ENCODE measurements at places on chromosomes 4 and X.

DNA sequence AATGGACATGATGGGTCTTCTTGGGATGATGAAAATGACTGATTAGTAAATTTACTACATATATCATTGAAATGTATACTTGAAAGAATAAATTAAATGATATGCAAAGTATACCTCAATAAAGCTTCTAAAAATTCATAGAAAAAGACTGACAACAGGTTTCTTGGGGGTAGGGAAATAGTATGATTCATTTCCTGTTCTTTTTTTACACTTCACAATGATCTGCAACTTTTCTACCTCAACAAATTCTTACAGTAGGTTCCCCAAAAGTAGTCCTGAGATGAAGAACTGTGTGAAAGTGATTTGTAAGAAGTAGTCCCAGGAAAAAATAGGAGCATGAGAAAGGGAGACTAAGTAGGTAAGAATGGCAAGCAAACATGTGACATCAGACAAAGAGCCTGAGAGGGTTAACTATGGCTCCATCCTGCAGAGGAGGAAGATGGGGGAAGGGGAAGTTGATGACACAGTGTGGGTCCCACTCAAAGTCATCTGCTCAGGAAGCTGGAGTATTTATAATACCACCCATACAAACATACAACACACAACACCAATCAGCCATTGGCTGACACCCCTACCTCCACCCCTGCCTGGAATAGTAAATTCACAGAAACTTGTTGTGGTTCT is 73.9 kb downstream of the ARHGAP6 start:
- DNase-seq = no peak

- no peak for DNase-seq
These were observed 117.2 kb downstream of the SLIT2 start for GRCh38 chr4:20368926-20369325.

DNA sequence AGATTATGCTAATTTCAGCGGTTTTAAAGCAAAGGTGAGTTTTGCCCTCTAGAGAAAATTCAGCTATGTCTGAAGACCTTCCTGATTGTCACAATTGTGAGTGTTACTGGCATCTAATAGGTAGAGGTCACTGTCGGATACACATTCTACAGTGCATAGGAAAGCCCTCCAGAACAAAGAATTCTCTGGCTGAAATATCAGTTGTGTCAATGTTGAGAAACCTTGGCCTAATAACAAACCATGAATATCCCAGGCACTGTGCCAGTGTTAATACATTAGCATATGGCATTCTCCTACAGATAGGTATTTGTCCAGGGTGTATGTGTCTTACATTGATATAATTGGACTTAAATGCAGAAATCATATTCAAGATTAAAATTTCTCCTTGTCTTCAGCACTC is 294.3 kb downstream of the FSTL5 start:
- DNase-seq = no peak

GRCh38 chrX:36198575-36198974 is 279.0 kb downstream of the CFAP47 start:
- no peak for DNase-seq

DNA sequence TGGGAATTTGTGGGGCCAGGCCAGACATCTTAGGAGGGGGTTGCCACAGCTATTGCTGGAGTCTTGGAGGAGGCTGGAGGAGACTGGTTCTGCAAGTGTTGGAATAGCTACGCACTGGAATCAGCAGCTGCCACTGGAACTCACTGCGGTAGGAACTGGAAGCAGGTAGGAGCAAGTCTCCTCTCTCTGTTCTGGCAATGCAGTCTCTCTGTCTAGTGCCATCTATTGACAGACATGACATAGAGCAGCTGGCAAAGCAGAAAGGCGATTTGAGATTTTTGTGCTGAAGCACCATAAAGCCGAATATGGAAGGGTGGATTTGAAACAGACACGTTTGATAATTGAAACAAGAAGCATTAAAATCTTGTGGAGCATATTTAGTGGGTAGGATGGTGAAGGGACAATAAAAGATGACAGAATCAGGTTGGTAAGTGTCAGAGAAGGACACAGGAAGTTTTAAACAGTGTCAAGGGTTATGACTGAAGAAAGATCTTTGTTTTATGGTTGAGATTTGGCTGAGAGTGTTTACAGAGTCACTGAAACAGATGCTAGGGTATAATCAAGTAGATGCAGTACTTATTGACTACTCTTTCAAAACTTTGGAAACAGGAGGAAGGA is 23.5 kb upstream of the SYNPO2 start:
- no peak for DNase-seq

DNA sequence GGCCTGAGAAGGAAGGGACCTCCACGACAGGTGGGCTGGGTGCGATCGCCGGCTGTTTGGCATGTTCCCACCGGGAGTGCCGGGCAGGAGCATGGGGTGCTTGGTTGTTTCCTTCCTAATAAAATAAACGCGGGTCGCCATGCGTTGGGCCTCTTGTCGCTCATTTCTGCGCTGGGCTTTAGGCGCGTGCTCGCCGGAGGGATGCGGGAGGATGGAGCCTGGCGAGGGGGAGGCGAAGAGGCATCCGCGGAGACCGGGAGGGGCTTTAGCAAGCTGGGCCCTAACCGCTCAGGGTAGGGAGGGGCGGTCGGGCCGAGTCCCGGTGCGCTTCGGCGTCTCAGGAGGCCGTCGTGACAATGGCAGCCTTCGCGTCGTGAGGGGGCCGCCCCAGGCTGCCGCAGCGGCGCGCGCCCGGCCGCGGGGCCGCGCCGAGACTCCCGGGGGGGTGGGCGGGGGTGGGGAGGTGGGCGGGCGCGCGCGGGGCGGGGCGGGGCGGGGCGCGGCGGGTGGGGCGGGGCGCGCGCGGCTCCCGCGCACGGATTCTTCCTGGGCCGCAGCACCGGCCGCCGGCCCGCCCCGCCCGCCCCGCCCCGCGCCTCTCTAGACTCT is 476 bp upstream of the GDI1 start:
- DNase-seq = no peak

GRCh38 chr4:78939667-78940008 is 400 bp upstream of the PAQR3 start:
- DNase-seq = no peak

- no peak for DNase-seq
These were observed 202.4 kb downstream of the CHIC2 start for GRCh38 chr4:53861856-53862610.

DNA sequence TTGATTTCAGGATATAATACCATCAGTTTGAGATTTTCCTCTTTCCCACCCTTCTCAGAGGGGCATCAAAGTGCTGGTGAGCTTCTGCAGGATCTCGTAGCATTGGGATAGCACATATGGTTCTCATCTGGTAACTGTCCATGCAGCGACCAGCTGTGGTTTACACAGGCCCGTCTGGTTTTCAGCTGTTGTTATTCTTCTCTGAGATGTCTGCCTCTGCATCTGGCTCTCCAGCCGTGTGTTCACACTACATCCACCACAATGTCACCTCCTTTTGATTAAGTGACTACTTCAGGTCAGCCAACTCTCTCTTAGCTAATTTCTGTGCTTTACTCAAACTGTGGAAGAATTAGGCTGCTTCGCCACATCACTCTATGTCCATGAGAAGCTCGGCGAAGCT is 676.7 kb upstream of the TENM3 start:
- no peak for DNase-seq

DNA sequence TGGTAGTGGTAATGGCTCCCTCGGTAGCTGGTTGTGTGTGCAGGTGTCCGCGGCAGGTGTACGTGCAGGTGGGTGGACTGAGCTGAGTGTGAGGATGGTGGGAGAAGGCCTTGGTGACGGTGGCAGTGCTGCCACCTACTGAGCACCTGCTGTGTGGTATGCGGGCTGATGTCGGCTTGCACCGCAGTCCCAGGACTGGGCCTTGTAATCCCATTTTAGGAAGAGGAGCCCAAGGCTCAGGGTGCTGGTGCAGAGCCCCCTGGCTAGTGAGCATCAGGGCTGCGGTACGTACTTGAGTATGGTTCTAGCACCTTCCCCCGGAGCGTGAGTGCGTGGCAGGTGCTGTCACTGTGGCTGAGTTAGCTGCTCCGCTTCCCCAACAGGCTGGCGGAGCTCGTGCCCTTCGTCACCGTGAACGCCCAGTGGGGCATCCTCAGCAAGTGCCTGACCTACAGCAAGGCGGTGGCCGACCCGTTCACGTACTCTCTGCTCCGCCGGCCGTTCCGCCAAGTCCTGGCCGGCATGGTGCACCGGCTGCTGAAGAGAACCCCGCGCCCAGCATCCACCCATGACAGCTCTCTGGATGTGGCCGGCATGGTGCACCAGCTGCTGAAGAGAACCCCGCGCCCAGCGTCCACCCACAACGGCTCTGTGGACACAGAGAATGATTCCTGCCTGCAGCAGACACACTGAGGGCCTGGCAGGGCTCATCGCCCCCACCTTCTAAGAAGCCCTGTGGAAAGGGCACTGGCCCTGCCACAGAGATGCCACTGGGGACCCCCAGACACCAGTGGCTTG is 5.7 kb upstream of the CPZ start:
- DNase-seq = no peak

DNA sequence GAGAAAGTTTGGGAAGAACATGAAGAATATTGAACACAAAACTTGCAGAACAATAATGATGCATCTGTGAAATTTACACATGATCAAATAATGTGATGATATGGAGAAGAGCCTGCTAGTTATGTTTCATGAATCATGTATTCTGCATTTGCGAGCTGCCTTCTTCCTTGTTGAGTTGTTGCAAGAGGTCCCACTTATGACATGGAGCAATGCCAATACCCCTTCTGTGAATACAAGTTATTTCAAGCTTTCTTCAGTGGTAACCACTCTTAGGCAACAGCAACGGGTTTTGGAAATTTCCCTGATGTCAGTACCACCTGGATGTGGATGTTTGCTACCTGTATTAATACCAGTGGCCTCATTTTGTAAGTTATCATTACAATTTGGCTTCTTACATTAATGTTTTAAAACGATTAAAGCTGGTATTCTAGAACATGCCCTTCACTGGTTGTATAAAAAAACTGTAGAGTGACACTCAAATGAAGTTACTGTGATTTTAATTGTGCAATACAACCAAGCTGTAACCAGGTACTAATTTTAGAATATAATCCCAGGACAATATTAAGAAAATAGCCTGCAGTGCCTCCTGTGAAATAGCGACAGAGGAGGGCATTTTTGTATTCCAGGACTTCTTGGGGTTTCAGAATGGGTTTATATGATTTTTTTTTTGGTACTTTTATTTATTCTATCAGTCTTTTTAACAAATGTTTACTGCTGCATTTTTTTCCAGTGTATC is 25.3 kb downstream of the IQCM start:
- no peak for DNase-seq

GRCh38 chrX:71923516-71923915 is 12.9 kb downstream of the NHSL2 start:
- no peak for DNase-seq

- no peak for DNase-seq
These were observed 234.5 kb upstream of the SLIT2 start for GRCh38 chr4:20017070-20017776.

DNA sequence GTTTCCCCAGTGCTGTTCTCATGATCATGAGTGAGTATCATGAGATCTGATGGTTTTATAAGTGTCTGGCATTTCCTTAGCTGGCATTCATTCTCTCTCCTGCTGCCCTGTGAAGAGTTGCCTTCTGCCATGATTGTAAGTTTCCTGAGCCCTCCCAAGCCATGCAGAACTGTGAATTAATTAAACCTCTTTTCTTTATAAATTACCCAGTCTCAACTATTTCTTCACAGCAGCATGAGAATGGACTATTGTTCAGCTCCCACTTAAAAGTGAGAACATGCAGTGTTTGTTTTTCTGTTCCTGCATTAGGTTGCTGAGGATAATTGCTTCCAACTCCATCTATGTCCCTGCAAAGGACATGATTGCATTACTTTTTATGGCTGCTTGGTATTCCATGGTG is 311.7 kb upstream of the CTSO start:
- no peak for DNase-seq

GRCh38 chr4:151743128-151743854 is 17.5 kb downstream of the GATB start:
- DNase-seq = no peak

DNA sequence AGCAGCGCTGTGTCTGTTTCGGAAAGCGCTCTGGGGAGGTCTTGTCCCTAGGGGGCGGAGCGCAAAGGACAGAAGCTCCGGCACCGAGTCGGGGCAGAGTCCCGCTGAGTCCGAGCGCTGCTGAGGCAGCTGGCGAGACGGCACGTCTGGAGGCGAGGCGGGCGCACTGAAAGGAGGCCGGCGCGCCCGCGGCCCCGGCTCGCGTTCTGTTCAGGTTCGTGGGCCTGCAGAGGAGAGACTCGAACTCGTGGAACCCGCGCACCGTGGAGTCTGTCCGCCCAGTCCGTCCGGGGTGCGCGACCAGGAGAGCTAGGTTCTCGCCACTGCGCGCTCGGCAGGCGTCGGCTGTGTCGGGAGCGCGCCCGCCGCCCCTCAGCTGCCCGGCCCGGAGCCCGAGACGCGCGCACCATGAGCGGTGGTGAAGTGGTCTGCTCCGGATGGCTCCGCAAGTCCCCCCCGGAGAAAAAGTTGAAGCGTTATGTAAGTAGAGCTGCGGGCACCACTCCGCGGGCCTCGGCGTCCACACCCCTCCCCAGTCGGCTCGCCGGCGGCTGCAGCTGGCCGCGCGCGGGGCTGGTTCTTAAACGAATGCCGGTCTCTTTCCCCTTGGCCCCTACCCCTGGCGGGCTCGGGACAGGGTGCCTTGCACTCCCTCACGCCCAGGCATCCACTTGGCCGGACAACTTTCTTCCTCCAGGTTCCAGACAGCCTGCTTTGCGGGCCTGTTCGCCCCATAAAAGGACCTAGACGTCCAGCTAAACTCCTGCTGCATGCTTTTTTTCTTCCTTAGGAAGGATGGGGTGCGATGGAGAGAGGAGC is at the start of gene GAB1:
Gene GAB1 (plus strand): TSS at position 96 of the 819 bp plus-strand sequence. CDS start 313 bp downstream, at position 409.
- DNase-seq = peak; percentile 30

Measured in CMK (cell line).